CD4-positive, alpha-beta T cell treated with Interferon gamma for 1 hour (primary cell): ENCODE measurements at places on chromosomes 1 and 21.

- no peak for DNase-seq
Observed at GRCh38 chr1:116870300-116870699, 39.4 kb upstream of the PTGFRN start.

GRCh38 chr1:108045460-108045859 is 80.5 kb upstream of the VAV3 start:
- no peak for DNase-seq

DNA sequence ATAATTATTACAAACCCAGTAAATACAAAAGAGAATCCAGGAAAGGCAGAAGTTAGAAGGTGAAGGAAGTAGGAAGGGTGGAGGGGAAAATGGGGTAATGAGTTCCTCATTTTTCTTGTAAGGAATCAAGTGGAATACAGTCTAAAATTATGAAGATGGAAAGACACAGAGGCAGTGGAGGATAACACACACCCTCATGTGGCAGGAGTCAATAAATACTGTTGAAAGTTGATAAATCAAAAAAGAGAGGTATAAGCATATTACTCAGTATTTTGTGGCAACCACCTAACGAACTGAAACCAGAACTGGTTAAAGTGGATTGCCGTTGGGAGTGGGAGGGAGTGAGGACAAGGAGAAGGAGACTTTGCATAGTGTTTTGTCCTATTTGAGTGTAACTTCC is 78.6 kb upstream of the SLC44A3 start:
- DNase-seq, result no peak

DNA sequence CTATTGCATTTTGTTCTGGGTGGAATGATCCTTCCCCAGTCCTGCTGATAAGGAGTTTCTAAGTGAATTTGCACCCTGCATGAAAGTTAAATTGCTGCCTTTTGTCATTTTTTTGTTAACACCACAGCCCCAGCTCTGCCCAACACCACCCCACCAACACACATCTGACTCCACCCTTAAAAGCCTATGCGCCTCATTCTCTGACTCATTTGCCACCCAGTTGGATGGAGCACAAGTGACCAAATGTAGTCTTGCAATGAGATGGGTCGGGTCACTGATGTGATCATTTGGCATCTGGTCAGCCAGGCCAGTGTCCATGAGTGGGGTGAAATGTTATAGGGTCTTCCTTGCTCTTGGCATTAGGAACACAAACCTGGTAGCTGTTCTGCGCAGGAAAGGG is 256.8 kb downstream of the KAZN start:
- DNase-seq, result no peak

DNA sequence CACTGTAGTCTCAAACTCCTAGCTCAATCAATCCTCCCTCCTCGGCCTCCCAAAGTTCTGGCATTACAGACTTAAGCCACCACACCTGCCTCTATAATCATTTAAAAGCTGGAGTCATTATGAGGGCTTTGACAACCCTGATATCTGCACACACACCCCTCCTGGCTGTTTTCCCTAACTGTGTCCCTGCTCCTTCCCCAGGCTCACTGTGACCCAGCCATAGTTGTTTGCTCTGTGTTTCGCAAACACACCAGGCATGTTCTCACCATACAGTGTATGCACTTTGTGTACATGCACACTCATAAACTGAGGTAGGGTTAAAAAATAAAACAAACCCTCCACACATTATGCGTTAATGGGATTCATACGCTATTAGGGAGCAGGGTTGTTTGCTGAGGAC is 21.8 kb upstream of the IL20 start:
- DNase-seq, result no peak

GRCh38 chr1:54546651-54547401 is 1.2 kb upstream of the ACOT11 start:
- no peak for DNase-seq

DNA sequence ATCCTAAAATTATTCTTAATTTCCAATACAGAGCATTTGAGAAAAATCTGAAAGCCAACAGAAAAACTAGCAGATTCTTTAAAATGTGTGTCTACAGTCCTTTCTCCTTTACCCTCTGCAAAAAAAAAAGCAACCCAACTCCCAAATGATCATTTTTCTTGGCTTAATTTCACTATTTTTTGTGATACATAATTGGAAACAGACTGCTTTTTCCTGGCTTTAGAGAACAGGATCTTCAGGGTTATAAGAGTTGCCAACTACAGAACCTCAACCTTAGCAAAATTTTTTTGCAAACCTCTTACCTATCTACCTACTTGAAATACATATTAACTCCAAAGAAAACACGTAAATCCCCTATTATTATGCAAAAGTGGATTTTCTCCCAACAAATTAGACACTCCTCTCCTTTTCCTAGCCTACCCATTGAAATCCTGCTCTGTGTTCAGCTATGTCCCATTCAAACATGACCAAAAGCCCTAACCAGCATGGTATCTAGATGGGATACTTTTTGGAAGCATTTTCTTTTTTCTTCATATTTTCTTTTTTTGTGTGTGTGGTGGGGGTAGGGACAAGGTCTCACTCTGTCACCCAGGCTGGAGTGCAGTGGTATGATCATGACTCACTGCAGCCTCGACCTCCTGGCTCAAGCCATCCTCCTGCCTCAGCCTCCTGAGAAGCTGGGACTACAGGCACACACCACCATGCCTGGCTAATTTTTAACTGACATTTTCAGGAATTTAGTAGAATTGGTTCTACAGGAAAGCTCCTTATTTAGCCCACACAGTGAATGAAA is 9.0 kb downstream of the TGFBR3 start:
- no peak for DNase-seq

GRCh38 chr21:14838400-14838799 is 226.4 kb downstream of the NRIP1 start:
- DNase-seq, result no peak

DNA sequence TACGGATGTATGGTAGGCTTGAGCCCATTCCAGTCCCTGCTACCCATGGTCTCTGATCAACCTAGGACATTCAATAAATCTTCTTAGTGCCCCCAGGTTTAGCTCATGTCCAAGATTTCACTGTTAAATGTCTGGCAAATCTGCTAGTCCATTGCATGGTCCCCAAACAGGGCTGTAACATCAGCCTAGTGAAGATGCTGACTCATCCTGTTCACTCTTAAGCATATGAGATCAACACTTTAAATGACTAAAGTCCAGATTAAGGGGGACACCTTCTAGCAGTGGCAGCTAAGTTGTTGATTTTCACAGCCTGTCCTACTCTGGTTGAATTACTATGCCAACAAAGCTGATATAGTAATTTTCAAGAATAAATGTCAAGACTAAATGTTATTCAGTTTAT is 46.5 kb upstream of the NUF2 start:
- no peak for DNase-seq

DNA sequence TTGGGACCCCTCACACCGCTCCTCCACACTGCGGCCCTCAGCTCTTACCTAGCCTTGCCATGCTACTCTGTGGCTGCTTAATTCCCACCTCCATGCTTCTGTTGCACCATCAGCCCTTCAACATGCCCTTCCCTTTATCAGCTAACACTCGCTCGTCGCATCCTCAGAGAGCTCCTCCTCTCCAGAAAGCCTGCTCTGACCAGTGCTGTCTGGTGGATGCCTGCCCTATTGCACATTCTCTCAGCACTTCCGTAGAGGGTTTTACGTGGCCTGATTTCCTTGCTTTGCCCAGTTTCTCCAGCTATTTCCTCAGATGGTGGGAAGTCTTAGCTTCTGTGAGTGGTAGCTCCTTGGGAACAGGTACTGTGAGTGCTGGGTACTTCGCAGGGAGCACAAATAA is 10.3 kb upstream of the LAD1 start:
- no peak for DNase-seq

- DNase-seq, result no peak
Observed at GRCh38 chr1:44581205-44581604, 93.1 kb downstream of the TMEM53 start.
